Activated CD4-positive, CD25-positive, alpha-beta regulatory T cell (primary cell): ENCODE measurements at places on chromosomes 6 and 20.

DNA sequence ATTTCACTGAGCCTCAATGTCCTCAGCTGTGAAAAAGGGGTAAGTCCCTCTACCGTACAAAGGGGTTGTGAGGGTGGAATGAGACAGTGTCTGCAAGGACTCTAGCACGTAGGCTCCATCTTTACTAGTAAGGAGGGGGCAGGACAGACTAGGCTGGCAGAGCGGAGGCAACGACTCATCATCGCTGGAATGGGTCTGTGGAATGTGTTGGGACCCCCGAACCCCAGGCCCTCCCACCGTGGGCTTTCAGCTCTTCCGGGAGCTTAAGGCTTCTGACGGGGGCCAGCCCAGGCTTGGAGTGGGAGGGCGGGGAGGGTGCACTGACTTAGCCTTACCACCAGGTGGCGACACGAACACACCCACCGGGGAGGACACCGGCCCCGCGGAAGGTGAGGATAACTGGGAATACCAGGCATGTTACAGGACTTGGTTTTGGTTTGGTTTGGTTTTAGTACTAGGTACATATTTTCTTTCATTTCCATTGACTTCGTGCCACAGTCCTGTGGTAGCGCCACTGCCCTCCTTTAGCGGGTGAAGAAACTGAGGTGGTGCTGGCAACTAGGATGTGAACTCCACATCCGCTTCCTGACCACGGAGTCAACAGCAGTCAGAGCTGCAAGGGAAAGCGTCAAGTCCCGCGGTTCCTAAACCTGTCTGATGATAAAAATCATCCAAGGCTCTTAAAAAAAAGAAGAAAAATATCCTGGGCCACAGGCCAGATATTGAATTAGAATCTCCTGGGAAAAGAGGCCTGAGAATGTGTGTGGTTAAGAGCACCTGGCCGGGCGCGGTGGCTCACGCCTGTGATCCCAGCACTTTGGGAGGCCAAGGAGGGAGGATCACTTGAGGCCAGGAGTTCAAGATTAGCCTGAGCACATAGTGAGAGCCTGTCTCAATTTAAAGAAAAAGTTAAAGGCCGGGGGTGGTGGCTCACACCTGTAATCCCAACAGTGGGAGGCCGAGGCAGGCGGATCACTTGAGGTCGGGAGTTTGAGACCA is 10.3 kb upstream of the TULP1 start:
- DNase-seq: peak; percentile 46

GRCh38 chr6:12173661-12174060 is 116.5 kb upstream of the EDN1 start:
- DNase-seq: no peak

- no peak for DNase-seq
These were observed 85.6 kb upstream of the PTPRK start for GRCh38 chr6:128605961-128606360.

DNA sequence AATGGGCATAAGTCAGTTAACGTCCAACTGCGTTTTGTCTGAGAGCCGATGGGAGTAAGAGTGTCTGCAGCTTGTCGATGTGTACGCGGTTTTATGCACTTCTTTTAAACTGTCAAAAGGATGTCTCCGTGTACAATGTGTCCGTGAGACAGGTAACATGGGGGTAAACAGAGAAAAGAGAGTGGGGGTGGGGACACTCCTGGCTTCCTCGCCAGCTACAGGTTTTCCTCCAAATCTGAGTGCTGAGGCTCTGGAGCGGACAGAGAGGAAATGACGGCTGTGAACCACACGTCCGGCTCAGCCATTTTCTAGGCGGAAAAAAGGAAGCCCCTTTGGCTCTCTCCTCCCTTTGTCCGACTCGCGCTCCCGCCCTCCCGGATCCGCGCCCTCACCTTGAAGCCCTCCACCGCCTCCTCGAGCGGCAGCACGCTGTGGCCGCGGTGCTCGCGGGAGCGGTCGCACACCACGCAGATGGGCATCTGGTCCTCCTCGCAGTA is 916 bp downstream of the TRIM27 start:
- no peak for DNase-seq

DNA sequence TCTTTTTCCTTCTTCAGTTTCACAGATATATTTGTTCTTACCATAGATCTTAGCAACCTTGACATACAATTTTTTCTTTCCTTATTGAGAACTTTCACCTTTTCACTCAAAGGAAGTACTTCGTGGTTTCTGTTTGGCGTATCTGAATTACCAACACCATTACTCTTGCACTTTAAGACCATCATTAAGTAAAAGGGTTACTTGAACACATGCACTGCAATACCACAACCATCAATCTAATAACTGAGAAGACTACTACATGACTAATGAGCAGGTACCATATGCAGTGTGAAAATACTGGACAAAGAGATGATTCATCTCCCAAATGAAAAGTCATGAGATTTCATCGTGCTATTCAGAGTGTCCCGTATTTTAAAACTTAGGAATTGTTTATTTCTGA is 21.7 kb upstream of the SENP6 start:
- no peak for DNase-seq

DNA sequence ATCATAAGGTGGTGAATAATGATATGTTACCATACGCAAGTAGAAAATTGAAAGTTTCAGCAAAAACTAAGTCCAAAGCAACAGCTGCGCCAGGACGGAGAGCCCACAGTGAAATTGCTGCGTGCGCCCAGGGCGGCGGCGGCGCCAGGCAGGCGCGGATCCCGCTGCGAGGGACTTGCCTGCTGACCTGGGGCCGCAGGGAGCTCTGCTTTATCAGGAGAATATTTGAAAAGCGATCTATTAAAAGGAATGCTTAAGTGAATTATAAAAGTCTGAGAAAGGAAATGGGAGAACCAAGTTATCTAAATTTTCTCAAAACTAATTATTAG is 85.4 kb downstream of the THBS2 start:
- no peak for DNase-seq

DNA sequence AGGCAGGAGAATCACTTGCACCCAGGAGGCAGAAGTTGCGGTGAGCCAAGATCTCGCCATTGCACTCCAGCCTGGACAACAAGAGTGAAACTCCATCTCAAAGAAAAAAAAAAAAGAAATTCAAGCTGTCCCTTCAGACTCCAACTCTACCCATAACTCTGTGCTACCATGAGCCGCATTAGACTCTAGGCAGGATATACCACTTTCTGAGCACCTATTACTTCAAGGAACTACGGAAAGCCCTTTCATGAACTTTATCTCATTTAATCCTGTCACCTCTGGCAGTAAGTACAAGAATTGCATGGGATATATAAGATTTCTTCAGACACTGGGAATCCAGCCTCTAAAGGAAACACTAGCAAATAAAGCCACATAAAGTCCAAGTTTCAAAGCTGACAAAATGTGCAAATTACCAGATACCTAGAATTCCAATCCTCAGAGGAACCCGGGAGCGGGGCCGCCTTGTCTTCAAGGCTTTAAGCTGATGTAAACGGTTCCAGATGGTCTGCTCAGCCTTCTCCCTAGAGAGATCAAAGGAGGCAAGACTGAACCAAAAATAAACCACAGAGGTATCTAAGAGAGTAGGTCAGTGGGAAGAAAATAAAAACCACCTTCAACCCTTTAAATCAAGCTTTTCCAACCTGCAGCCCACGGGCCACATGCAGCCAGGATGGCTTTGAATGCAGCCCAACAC is 9.4 kb downstream of the CDK5RAP1 start:
- DNase-seq: no peak

DNA sequence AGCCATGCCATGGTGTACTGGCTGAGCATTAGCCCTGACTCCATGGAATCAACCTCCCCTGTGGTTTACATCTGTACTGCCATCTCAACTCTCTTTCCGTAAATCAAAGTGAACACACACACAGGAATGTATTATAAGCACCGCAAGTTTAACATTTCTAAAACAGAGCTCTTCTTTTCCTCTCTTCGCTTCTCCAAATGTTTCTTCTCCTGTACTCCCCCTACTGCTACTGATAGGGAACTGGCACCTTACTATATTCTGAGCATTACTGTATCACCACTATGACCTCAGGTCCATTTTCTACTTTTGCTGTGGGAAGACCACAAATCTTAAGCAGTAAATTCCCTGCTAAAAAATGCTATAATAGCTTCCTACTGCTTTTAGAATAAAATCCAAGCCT is 101.2 kb downstream of the NUS1 start:
- no peak for DNase-seq
